ENCODE measurements at places on chromosomes 7 and 10.

DNA sequence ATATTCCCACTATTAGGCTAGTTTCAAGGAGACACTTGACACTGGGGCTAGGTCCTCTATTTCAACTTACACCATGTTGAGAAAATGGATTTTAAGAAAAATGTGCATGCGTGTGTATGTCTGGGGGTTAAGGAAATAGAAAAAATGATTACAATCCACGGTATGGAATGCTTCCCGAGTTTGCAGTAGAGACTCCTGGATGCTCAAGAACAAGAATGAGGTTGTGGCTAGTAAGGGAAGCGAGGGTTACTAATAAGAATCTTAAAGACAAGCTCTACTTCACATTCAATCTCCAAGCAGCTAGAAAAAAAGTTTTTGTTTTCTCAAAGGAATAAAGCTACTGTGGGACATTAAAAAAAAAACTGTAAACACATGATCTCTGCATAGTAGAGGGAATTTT is 54.7 kb downstream of the ANK3 start:
- no peak for DNase-seq

DNA sequence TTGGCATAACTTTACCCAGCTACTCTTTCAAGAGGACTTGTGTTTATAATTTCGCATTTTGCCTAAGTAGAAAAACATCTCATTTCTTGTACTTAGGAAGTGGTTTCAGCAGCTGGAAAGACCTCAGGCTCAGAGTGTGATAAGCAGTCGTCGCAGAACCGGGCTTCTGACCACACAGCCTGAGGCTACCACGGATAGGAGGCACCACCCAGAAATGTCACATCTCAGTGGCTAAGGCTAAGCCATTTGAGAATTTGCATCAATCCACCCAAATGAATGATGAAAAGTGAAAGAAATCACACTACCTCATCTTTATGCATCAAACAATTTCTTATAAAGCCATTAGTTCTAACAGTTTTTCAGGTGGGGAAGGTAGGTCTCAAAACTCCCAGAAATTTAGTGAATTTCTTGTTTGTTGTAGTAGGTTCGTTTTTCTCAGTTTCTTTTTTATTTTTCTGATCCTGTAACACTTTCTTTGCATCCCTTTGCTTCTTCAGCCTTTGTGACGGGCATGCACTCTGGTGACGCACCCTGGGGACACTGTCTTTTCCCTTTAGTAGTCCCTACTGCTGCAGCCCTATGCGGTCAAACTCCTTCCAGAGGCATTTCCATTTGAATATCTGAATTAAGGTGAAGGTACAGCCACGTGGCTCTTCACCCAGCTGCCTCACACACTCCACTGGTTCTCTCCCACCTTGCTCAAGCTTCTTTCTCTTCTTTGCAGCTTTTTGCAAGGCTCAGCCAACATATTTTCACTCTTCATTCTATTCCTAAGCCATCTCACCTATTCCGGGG is 68.5 kb downstream of the MAP3K8 start:
- DNase-seq = peak; percentile 25

- no peak for DNase-seq
Measured at GRCh38 chr10:7134448-7134847, 276.4 kb downstream of the SFMBT2 start.

- no peak for DNase-seq
Measured at GRCh38 chr7:2024567-2024918, 208.2 kb downstream of the MAD1L1 start.

- DNase-seq = no peak
Measured at GRCh38 chr7:33248671-33249070, 119.3 kb downstream of the BBS9 start.
